ENCODE measurements at places on chromosomes 11 and 22.
A peak's percentile ranks its signal among the peaks of the same experiment; 100 is the strongest.

- DNase-seq: no peak
Observed at GRCh38 chr11:12158909-12159308, 48.5 kb downstream of the MICAL2 start.

DNA sequence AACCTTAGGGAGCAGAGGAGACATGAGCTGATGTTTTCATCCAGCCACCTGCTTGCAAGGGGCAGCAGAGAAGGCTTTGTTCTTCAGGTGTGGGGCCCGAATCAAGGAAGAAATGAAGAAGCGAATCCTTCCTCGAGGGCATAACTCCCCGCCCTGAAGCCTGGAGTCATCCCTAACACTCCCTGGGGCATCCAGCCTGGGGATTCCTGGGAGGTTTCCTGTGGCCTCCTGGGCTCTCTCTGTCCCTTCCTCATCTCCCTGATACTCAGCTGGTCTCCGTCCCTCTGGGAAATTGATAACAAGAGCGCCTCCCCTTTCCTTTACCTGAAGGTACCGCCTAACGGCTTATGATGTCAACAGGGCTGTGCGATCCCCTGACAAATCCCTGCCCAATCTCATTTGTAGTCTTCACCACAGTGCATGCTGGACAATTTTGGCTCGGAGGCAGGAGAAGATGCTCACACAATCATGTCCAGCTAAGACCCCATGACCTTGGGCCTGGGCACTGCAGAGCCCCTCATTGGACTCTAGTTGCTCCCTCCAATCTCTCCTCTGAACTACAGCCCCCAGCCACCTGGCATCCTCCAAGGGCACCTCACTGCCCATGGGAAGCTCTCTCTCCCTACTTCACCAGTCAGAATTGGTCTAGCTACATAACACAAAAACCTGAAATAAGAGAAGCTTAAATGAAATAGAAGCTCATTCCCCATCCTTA lies 80.6 kb upstream of the RTL6 start:
- DNase-seq: no peak

- DNase-seq: no peak
Observed at GRCh38 chr11:113942256-113942655, 32.7 kb upstream of the HTR3A start.

DNA sequence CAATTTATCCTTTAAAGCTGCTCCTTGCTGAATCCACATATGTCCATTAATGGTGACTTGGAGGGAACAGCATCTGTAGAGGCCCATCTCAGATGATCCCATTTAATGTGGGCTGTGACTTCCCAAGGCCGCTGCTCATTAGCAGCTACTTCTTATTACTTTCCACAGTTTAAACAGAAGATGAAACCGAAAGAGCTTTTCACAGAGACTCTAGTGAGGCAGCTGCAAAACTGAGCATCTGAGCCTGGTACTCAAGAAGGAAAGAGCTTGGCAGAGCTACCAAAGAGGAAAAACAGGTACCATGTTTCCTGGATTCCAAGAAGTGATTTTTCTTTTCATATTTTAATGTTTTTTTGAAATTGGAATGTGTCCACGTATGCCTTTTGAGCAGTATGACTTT lies 110.5 kb upstream of the NARS2 start:
- DNase-seq: no peak

GRCh38 chr11:13602844-13603243 lies 65.6 kb upstream of the FAR1 start:
- DNase-seq: no peak

GRCh38 chr11:115408036-115408921 lies 95.9 kb downstream of the CADM1 start:
- peak; percentile 7 for DNase-seq

GRCh38 chr11:118996926-118997626 lies 862 bp upstream of the CENATAC start:
- peak; percentile 27 for DNase-seq

DNA sequence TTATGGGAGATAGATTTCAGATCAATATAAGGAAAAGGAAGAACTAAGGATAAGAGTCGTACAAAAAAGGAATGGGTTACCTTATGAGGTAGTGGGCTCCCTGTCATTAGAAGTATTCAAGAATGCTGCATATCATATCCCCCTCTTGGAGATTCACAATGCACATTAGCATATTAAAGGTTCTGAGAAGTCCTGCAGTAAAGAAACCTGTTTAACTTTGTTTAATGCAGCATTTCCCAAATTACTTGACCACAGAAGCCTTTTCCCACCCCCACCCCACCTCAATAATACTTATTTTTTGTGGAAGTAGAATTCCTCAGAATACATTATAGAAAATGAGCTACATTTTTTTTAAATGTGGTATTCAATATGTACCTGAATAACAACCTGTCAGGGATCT lies 30.9 kb downstream of the PHF21A start:
- no peak for DNase-seq

GRCh38 chr11:94838027-94838731 lies 70.0 kb downstream of the AMOTL1 start:
- DNase-seq: no peak

DNA sequence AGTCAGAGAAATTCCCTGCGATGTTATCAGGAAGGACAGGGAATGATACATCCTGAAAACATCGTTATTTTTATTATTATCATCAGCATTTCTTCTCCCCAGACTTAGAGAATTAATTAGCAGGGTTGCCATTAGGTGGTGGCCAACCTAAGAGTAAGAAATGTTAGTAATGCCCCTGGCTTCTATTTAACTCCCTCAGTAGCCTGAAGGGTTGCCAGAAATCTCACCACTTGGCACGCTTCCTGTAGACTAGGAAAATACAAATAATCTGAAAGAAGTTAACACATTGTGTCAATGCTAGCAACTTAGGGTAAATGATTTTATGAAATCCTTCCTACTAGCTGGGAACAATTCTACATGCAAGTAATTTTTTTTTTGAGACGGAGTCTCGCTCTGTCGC lies 45.5 kb downstream of the ENDOD1 start:
- no peak for DNase-seq

DNA sequence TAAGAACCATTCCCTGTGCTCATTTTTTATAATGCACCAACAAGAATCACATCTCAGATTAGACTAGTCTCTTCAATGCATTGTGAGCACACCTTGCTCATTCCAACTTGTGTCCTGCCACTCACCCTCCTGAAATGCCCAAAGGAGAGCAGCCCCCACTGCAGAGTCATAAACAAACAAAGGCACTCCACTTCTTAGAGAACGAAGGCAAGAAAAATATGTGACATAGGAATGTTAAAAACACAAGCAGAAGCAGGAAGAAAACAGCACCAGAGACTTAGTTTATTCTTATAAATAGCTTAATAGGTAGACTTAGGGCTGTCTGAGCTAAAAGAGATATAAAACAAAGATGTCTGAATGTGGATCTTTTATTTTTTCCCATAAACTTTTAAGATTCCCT lies 57.2 kb downstream of the GUCY1A2 start:
- peak; percentile 33 for DNase-seq

- no peak for DNase-seq
Observed at GRCh38 chr11:78203184-78203583, 14.5 kb downstream of the USP35 start.

DNA sequence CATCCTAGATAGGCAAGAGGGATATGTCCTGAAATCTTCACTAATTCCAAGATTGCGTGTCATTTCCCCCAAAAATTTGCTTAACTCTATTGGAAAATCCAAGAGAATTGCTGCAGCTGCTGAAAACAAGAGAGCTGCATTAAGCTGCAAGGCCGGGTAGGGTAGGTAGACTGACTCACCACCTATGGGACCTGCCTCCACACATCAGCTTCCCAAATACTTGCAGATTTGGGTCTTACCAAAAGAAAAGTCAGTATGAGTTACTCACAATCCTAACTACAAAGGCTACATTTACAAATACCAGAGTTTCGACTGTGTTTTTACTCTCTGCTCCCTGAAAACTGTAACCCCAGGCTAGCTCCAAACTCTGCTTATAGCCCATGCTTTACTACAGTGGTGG lies 142.5 kb upstream of the TEAD1 start:
- DNase-seq: no peak

DNA sequence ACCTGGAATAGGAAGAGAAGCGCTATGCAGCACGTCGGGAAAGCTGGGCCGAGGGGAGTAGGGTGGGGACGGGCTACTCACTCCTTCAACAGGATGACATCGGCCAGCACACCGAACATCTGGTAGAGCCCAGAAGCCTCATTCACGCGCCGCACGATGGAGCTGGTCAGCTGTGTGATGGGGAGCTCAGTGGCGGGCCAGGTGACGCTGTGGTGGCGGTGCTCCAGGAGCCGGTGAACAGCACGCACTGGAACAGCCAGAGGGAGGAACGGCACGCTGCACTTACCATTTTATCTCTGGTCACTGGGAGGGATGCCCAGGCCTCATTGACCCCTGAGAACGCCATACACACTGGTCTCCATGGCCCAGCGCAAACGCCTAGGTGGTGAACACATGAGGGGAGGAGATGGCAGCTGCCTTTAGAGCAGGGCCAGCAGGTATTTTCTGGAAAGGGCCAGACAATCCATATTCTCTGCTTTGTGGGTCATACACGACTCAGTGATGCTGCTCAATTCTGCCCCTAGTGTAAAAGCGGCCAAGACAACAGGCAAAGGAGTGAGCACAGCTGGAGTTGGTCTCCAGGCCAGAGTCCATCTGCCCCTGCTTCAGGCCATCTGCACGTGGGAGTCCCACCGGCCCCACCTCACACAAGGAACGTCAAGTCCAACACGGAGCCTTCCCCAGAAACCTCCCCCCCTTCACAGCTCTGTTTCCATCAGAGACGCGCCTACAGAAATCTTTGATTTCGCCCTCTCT lies 8.8 kb downstream of the FOXRED2 start:
- DNase-seq: no peak

- peak; percentile 98 for DNase-seq
Observed at GRCh38 chr22:27456696-27457503, 344.7 kb downstream of the MN1 start.

DNA sequence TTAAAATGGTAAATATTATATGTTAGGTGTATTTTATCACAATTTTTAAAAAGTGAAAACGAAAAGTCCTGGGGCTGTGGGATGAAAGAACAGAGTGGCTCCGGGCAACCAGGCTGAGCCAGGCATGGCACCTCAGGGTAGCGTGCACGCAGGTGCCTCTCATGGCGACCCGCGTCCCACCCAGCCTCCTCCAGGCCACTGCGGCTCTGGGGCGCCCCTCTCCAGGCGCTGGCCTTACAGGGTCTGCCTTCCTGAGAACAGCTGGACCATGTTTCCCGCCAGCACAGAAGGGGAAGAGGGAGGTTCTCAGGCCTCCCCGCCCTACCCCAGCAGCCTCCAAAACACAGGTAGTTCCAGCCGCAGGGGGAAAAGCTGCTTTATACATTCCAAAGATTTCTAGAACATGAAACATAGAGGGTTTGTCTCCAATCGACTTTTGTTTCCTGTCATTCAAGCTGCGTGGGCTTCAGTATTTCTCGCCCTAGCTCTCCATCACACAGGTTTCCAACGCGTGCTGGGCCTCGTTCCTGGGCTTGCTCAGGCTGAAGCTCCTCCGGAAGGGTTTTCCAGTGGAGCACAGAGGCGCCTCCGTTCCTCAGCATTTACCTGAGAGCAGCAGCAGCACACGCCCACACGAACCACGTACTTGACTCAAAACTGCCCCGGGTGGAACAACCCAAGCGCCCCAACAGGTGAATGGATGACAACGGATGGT lies 10.5 kb downstream of the EHD1 start:
- no peak for DNase-seq

GRCh38 chr22:19290400-19291217 lies 910 bp downstream of the CLTCL1 start:
- DNase-seq: no peak

All from fibroblast of skin of back (primary cell).